ENCODE measurements at places on chromosomes 7 and 10.

DNA sequence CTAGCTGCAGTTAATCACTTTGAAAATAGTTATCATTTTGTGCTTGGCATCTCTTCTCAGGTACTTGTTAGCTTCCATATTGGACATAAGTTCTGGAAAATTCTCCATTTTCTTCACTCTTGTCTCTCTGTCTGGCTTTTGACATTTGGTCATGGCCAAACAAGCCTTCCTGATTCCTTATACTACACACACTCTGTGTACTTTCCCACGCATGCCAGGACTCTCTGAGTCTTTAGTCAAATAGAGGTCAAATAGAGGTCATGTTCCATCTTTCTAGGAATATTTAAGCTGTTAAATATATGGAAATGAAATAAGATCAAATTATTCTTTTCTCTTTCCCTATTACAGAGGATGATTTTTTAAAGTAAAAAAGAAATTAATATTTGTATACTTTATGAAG is 235.5 kb upstream of the PLXDC2 start:
- DNase-seq, result no peak

GRCh38 chr7:107961405-107961804 is 41.6 kb downstream of the LAMB1 start:
- DNase-seq, result no peak

GRCh38 chr10:104824380-104825006 is 183.4 kb downstream of the SORCS3 start:
- DNase-seq, result peak; percentile 10

GRCh38 chr7:2523941-2524807 is 4.6 kb downstream of the LFNG start:
- no peak for DNase-seq

DNA sequence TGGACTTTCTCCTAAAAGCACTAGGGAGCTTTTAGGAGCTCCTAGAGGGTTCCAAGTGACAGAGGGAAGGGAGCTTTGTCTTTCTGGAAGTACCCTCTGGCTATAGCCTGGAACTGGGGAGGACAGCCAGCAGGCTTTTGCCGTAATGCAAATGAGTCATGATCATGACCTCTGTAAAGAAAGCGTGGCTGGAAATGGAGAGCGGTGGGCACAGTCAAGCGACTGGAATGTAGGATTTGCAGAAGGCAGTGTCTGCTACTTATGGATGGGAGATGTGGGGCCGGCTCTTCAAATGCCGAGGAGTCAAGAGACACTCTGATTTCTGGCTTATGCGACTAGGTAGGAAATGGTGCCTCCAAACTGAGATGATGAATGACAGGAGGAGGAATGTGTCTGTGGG is 34.6 kb upstream of the PLPP4 start:
- peak; percentile 93 for DNase-seq

GRCh38 chr10:52703898-52704297 is 68.7 kb downstream of the MBL2 start:
- DNase-seq, result no peak

- DNase-seq, result no peak
Observed at GRCh38 chr7:50544992-50545391, 20.2 kb downstream of the DDC start.
